ENCODE measurements at places on chromosomes 7 and 10.

DNA sequence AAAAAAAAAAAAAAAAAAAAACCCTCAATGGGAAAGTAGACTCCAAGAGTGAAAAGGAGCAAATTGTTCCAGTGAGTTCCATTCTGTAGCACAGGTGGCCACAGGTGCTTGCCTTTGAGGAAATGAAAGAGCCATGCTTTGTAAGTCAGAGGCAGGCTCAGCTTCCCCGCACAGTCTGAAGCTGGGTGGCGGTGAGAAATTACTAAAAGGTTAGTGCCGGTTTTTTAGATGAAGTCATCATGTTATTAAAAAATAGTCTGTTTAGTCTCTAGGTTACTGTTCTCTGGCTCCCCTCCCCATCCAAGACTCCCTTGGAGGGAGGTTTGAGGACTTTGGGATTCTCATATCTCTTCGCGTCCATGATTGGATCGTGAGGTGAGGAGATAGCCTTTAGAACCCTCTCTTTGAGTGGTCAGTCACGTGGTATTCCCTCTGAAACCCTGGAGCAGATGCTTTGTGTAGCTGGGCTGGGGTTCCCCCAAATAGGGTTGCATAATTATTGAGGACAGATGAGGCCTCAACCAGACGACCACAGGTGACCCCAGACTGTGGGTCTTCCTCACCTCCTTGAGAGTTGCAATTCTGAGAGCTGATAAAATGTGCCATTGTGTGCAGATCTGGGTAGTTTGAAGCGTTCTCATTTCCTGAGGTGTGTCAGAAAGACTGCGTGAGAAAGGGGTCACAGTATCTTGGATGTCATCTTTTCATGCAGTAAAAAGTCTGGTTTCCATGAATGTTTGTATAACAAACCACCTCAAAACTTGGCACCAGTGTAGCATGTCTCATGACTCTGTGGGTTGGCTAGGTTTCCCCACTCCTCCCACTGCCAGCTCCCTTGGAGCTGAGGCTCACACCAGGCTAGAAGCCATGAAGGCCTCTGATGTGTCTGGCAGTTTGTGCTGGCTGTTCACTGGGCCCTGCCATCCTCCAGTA lies 27.1 kb downstream of the OGDH start:
- DNase-seq, result peak; percentile 67

- DNase-seq, result no peak
These were observed 199.6 kb upstream of the SEMA3A start for GRCh38 chr7:84394219-84394618.

DNA sequence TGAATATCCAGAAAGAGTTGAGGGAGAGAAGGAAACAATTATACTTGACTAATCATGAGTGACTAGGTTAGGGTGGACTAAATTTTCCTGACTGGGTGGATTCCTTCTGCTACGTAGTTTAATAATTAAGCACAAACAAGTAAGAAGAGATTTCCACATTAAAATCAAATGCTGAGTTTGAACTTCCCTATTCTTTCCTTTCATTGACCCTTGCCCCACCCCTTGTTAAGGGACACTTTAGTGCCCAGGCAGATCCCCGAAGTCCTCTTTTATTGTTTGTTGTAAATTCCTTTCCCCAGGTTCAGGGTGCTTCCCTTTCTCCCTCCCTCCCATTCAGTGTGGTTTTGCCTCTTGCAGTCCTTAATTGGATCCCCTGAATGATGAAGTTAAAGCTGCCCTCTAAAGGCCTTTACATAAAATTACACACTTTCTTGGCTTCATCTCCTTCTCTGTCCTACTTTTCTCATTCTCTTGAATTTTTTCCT lies 8.8 kb upstream of the SPAM1 start:
- DNase-seq, result no peak

- no peak for DNase-seq
These were observed 190.9 kb downstream of the DNAJB6 start for GRCh38 chr7:157527686-157528085.

- peak; percentile 41 for DNase-seq
These were observed 2.5 kb downstream of the ZEB1 start for GRCh38 chr10:31321396-31321941.

DNA sequence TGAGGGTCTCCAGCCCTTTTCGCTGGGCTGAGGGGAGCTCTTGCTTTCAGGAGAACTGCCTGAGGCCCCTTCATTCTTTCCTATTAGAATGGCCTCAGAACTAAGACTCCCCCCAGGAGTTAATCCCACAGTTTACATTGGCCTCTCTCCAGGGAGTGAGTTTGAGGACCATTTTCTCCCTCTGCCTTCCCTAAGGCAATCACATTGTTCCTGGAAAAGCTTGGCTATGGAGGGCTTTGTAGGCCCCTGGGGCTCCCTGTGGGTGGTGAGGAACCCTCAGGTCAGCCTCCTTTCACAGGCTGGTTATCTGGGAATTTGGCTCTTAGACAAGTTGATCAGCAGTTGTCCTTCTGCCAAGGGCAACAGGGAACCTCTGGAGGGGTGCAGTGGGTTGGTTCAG lies 343.7 kb downstream of the RPS24 start:
- no peak for DNase-seq

GRCh38 chr10:125130260-125130659 lies 30.1 kb downstream of the CTBP2 start:
- no peak for DNase-seq

GRCh38 chr10:45374350-45375052 lies 485 bp downstream of the ALOX5 start:
- no peak for DNase-seq

DNA sequence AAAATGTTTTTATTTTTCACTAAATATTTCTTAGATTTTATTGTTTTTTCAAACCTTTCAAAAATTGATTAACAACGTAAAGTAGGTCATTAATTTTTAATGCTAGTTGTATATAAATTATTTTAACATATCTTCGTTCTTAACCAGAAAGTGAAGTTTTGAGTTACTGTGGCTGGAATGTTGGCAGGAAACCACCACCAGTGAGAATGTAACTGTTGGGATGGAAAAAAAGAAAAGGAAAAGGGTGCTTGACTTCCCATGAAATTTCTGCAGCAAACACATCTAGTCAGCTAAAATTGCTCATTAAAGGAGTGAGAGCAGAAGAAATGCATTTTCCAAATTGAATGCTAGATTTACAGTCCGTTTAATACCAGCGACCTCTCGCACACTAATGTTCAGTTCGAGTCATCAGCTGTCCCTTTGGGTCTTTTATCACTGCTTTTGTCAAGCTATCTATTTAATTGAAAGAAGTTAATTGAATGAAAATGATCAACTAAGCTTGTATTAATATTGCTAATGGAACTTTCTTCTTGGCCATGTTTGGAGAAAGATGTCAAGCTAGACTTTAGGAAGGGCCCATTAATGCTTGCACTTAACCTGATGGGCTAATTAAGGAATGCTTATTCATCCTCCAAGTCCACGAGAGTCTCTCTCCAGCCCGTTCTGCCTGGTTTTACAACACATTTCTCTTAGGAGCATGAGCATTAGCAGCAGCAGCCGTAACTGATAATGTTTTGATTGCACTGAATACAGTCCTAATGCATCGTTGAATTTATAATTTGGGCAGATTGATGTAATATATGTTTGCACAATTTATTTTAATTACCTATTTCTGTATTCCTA lies 70.1 kb downstream of the UBE3C start:
- DNase-seq, result no peak

GRCh38 chr10:12484941-12485805 lies 135.8 kb downstream of the CAMK1D start:
- DNase-seq, result peak; percentile 51

DNA sequence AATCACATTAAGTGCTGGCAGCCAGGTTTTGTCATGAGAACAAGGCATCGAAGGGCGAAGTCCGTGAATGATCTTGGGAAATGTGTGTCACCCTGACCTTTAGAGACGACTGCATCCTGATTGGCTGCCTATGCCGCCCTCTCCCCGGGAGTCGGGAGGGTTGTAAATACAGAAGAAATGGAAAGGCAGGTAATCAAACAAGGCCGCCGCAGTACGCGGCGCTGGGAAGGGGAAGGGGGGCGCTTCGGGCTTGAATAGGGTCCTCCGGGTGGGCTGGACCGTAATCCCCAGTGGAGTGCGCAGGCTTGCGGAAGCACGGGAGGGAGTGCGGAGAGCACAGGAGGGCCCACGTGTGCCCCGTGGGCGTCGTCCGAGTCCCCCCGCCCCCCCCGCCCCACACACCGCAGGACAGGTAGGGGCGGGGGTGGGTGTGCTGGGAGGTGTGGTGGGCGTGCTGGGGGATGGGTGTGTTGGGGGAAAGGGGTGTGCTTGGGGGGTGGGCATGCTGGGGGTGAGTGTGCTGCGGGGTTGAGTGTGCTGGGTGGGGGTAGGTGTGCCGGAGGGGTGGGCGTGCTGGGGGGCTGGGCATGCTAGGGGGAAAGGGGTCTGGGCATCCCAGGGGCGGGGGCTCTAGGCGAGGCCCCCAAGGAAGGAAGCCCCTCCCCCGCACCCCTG lies 169.4 kb downstream of the ARHGAP12 start:
- DNase-seq, result peak; percentile 68

DNA sequence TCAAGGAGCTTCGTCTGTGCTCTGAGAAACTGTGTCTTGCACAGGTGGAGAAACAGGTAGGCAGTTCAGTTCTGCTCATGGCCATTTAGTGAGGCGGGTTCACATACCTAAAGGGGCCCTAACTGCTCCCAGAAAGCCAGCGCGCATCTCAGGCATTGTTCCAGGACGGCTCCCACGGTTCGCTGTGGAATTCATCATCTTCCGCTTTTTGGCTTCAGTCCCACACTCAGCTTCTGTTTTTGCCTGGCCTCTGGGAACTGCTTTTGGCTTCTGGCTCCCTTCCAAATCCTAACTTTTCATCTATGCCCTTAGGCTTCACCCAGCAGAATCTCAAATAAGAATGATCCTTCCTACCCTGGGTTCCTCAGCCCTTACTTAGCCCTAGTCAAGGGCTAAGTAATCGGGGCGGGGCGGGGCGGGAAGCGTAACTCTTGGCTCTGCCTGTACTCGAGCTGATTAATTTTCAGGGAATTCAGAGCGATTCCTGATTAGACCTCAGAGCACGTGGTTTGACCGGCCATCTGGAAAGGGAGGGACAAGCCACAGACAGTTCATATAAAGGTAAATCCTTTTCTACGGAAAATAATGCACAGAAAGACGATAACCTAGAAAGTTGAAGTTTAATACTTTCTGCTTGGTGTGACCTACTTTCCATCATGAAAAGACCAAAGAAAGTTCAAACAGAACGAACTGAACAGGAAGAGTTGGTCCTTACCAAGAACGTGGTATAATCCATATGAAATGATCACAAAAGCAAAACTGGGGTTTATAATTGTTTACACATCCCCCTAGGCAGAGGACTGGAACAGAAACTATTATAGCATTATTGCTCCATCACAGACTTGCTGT lies 105.7 kb downstream of the ST8SIA6 start:
- no peak for DNase-seq

GRCh38 chr10:96978621-96979154 lies 146.6 kb downstream of the LCOR start:
- DNase-seq, result no peak

DNA sequence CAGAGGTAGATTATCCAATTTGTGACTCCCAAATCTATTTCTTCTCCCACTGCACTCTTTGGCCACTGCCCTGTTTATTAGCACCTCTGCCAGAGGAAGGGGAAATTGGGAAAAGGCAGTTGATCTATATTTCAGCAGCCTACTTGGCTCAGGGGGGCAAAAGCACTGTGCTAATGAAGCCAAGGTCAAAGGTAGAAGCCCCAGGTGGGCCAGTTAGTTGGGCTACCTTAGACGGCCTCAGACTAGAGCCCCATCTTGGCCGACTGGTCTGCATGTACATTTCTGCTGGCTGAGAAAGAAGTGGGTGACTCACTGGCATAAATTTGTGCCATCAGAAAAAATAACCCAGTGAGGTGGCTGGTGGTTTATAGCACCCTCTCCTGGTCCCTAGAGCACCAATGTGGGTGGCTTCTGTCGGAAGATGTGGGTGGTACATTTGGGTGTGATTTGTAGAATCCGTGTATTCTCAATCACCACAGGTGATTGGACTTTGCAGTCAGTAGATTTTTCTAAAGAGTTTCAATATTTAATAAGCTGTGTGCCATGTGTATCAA lies 293.3 kb upstream of the MKI67 start:
- no peak for DNase-seq

DNA sequence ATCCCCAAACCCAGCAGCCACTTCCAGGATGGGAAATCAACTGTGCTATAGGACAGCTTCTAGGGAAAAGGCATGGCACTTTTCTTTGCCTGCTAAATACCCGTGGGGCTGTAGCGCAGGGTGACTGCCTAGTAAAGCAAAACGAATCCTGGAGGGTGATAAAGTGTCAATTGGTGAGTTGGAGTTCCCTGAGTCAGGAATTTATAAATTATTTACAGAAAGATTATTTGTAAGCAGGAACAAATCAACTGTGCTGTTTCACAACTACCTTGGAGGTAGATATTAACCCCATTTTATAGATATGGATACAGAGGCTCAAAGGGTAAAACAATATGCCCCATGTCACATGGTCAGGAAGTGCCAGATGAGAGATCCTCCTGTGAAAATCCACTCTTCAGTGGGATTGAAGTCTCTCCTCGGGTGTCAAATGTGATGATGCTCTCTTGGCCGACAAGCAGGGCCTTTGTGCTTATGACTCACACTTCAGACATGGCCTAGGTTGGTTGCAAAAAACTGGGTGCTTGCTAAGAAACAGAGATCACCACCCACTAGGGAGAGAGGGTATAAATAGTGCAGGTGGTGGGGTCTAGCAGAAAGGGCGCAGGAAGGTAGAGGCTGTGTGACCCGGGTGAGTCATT lies 383.2 kb upstream of the ZMIZ1 start:
- no peak for DNase-seq
